ENCODE measurements at places on chromosomes 12 and 14.

- DNase-seq, result no peak
Observed at GRCh38 chr12:6528539-6529235, 5.6 kb upstream of the GAPDH start.

DNA sequence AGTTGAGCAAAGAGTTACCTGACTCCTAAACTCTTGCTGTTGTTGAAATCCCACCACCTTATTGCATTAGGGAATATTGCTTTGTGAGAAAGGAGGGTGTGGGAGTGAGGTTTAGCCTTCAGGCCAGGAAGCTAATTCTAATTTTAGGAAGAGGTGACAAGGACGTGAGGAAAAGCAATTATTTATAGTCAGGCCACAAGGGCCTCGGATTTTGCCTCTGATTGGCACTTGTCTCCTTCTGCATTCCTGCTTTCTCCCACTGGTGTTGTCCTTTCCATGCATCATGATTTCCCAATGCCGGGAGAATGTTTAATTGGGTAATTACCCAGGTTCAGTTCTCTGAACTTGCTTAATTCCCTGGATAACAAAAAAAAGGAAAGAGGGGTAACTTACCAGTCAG is 37.9 kb upstream of the SLC38A2 start:
- no peak for DNase-seq

GRCh38 chr14:58082491-58083098 is 69.4 kb downstream of the ARMH4 start:
- peak; percentile 95 for DNase-seq

- no peak for DNase-seq
Observed at GRCh38 chr12:131192951-131193350, 239.2 kb downstream of the ADGRD1 start.

- no peak for DNase-seq
Observed at GRCh38 chr14:106120101-106120500, 593.7 kb downstream of the TMEM121 start.

DNA sequence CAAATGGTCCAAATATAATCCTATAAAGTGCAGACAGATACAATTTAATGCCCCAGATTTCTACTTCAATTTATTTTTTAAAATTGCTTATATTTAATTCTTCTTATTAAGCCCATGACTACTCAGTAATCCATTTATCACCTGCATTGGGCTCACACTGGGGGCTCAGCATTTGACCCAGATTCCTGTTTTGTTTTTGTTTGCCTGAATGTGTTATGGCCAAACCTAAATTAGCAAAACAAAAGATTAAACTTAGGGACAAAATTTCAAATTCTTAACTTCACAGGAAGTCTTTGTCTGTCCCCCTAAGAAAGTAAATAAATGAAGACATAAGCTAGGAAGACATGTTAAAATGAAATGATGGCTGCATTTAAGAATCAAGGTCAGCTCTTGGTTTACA is 322.3 kb downstream of the RMST start:
- no peak for DNase-seq

DNA sequence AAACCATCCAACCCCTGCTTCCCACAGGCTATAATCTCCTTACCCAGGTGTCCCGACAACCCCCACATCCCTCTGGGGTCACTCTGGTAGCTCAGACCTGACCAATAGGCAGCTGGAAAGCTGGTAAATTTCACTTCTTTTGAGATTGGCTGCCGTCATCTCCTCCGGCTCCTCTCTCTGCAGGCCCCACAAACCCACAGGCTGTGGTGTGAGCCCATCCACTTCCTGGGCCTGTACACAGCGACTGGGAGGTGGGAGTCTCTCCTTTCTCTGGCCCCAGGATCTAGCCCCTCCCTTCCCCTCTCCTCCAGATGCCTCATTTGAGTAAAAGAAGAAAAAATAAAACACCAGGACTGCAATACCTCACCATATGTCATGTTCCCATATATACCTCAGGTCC is 709 bp downstream of the INHBC start:
- no peak for DNase-seq

DNA sequence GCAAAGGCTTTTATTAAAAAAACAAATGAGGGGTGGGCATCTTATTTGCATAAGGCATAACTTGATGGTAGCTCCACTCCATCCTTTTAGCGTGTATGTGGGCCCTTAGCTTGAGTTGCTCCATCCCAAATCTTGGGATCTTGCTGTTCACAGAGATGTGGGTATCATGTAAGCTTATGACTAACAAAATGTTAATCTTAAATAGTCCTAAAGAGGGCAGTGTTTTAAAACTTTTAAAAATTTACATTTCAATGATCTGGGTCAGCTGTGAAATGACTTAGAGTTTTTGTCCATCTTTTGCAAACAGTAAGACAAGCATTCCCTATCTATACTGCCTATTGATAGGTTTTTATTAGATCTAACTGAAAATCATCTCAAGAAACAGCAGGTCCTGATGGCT is 86.0 kb downstream of the SLCO1A2 start:
- DNase-seq, result peak; percentile 22

DNA sequence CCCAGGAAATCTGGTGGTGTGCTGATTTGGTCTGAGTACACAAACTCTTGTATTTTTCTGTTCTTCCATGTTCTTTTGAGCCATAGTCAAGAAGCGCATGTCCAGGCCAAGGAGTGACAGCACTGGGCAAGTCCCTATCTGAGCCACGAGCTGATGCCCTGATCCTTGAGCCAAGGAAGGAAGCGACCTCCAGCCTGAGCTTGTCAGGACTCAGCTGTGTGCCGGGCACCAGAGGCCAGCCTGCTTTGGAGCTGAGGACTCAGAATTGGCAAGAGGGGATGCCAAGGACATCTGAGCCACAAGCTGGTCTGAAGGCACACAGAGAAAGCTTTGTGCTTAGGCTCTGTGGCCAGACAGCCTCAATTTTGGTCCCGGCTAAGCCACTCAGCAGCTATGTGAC is 52.6 kb downstream of the GALNT16 start:
- no peak for DNase-seq

- DNase-seq, result peak; percentile 30
Observed at GRCh38 chr12:56321027-56321426, 5.2 kb upstream of the CNPY2 start.

GRCh38 chr12:81337886-81338285 is 260.0 kb downstream of the ACSS3 start:
- DNase-seq, result peak; percentile 39

DNA sequence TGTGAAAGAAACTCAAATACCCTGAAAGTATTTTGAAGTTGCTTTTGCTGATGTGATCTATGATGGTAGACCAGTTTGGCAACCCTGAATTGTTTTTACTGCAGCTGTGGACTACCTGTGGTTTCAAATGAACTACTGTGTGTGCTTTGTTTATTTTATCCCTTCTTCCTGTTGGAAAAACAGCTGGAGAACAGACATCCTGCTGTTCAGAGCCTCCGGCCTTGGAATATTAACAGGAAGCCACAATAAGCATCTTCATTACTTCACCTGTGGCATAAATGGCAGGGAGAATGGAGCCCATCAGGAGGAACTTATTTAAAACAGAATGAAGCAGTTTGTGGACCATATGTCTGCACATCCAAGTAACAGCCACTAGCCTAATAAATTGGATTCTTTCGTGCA is 104.8 kb downstream of the DUSP6 start:
- no peak for DNase-seq

Measured in fibroblast of skin of back (primary cell).